ENCODE measurements at places on chromosomes 12 and 14. TPM values are rescaled to one million over a fixed set of nuclear protein-coding genes. Genes with fewer than 3 reads are reported as not detected.

Gene APOF
- not detected for total RNA-seq

Gene CNTN1
- total RNA-seq: not detected

Gene CSRP2
- 36.3 TPM for total RNA-seq

Gene SLC22A17
- total RNA-seq: 12.0 TPM

Gene CCDC63
- total RNA-seq: not detected

Data from PC-3 (cell line).